CD4-positive, alpha-beta T cell treated with Interleukin-21 for 1 hour (primary cell): ENCODE measurements at places on chromosomes 7 and 10.

- DNase-seq = no peak
Measured at GRCh38 chr10:14439451-14440259, 108.9 kb upstream of the FRMD4A start.

DNA sequence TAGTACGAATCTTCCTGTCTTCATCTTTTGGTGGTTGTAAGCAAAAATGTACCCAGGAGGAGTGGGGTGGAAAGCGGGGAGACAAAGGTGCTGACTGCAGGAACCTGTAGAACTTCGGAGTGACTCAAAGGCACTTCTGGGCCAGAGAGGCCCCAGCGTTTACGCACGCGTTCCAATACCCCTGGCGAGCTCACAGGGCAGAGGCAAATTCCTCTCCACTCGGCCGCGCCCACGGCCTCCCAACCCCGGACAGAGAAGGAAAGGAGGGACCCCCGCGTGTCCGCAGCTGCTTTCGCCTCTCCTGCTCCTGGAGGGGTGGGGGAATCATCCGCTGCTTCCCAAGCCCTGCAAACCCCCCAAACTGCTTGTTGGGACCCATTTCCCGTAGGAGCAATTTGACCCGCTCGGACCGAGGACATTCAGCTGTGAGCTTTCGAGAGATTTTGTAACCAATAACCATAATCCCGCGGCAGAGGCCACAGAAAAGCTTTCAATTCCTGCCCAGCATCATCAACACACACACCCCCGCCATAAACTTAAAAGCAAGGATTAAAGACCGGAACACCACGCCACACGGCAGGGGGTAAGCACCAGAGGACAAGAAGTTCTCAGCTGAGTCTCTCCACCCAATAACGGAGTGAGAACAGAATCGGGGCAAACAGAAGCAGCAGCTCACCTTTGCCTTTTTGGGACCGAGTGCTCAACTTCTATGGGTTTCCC, 2.3 kb downstream of the IGF2BP3 start:
- no peak for DNase-seq

DNA sequence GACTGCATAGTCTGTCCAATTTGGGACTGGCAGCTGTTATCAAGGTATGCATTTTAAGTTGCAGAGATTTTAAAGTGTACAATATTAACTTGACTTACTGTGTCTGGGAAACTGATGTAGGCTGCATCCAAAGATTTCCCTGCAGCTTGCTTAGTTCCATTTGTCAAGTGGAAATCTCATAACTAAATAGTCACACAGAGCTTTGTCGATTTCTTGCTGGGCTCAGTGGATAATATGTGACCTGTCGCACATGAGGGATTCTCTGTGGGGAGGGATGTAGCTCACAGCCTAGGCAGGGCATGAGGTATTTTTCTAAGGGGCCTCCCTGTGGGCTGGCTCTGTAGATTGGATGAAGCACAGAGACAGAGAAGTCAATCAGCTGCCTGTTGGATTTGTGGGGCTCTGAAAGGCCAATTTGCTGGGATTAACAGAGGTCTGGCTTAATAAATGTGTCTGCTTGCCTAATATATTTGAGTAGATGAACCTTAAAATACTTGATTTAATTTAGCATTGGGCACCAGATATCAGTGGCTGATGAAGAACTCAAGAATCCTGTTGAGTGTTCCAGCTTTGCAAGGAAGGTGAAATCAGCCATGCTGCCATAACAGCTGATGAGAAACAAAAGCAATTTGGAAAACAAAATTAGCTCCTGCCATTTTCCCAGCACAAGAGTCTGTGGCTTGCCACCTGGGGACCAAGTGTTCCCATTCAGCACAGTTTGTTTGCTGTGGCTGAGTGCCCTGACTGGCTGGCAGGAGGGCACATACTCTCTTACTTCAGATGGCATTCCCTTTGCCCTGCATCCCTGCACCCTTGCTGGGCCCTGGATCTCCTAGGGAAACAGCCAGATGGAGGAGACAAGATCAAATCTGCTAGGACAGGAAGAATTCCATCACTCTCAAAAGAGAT, 598.5 kb downstream of the SORCS3 start:
- DNase-seq = no peak

DNA sequence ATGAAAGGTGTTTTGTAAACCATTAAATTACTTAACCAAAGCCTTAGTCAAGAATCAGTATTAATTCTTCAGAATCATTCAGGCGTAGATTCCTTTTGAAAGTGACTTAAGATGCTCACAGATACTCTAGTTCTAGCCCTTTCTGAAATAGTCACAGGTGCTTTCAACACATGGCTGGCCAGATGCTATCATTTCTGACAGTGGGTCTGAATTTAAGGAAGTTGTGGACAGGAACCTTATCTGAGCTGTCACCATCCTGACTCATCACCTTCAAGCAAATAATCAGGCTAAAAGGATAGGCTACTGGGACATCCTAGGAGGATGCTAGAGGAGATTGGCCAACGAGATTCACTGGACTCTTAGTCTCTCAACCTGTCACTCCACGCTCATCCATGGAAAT, 501.5 kb downstream of the LRMDA start:
- no peak for DNase-seq

DNA sequence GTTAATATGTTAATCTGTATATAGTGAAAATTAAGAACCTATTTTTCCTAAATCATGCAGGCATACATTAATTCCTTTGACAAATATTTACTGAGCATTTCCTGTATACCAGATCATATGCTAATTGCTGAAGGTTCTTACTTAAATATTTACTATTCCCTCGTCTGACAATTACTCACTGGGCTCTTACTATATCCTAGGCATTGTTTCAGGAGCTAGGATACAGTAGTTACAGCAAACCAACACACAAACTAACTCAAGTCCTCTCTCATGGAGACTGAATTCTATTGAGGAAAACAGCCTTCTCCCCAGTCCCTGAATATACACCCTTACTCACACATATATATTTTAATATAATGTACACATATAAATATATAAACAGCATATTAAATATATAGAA, 786.0 kb downstream of the NRG3 start:
- DNase-seq = no peak

DNA sequence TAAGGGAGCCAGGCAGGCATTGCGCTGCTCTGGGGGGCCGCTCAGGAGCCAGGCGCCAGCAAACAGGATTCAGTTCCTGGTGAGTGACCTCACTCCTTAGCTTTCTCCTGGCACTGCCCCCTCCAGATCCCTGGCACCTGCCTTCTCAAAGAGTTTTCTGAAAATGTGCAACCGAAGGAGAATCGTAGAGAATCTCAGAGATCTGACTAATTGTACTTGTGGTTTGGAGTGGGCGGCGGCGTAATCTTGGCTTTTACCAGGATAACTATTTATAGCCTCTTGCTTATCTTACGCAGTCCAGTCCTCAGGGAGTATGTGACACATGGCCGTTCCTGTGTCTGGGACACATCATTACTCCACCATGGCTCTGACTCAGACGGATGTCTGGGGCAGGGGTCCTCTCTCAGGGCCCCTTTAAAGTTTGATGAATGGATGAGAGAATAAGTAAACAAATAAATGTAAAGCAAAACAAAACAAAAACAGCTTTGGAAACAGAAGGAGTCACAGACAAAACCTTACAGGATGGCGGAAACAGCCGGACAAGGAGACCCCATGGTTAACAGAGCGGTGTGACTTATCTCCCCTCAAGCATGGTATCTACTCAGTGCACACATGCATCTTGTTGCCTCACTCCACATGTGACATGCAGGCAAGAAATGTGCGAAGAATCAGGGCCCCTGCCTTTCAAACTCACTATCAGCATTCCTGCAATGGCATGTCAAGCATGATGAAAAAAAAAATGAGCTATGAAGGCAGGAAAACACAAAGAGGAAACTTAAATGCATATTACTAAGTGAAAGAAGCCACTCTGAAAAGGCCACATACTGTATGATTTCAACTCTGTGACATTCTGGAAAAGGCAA, 99.7 kb downstream of the TNS3 start:
- no peak for DNase-seq

- DNase-seq = no peak
Measured at GRCh38 chr7:36205803-36206202, 52.7 kb downstream of the EEPD1 start.

DNA sequence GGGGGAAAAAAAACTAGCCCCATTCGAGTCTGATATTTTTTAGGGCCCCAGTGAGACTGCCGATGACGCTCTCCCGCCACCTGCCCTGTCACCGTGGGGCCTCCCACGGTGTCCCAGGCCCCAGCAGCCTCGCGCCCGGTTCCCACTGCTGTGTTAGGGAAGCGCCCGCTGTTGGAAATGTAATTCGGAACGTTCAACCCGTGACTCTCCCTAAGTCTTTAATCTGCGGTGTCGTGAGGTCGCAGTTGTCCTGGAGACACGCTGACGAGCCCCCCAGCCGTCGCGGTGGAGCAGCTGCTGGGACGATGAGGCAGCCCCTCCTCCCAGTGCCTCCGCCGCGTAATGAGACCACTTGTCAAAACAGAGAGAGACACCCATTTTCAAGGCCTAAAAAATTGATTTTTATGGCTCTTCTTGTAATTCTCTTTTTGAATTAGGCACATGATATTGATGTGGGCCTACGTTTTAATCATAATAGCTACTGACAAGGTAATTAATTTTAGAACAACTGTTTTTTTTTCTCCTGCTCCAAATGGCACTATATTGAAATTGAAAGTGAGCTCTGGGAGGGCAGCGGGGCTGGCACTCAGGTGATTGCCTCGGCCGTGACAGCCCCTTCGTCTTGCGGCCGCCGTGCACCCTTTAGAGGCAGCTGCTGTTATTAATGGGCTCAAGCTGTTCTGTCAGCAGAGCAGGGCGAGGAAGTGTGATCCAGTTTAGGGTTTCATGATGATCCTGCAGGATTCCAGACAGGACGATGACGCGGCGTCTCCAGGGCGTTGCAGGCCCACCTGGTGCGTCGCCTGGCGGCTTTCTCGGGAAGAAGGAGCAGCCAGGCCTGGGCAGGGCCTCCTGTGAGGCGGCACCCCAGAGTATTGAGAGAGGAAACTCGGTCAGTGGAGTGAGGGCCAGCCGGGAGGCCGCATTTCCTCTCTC, 63.3 kb downstream of the NKX6-2 start:
- no peak for DNase-seq

DNA sequence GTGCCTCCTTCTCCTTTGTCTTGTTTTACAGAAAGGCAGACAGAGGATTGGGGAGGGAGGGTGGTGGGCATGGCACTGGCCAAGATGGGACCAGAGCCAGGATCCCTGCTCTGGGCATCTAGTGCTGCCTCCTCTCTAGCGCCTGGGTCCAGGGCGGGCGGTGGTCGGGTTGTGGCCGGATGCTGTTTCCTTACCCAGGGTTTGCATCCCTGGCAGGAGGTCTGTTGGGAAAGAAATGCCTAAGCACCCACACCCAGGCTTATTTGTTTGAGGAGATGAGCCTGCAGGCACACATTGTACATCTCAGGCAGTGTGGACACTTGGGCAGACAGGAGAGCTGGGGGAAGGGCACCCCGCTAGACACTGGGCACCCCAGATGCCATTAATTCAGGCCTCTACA, 102.3 kb upstream of the PCBD1 start:
- no peak for DNase-seq

DNA sequence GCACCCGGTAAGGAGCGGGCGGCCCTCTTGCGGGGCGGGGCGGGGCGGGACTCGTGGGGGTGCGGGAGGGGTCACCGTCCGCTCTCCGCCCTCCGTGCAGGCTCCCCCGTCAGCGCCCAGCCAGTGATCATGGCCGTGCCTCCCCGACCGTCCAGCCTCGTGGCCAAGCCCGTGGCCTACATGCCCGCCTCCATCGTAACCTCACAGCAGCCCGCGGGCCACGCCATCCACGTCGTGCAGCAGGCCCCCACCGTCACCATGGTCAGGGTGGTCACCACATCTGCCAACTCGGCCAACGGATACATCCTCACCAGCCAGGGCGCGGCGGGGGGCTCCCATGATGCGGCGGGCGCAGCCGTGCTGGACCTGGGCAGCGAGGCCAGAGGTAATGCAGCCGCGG, 16.2 kb upstream of the AP5Z1 start:
- no peak for DNase-seq
